ENCODE measurements at places on chromosomes 1 and 21. TPM values are rescaled to one million over a fixed set of nuclear protein-coding genes. Genes with fewer than 3 reads are reported as not detected.

Gene MFSD2A
- 294 TPM for total RNA-seq

Gene PRRX1
- total RNA-seq, result 0.25 TPM

Gene SPATA17
- total RNA-seq, result 0.08 TPM

Gene ADAMTS4
- total RNA-seq, result 0.28 TPM

GRCh38 chr1:100622506-100622905, 84.6 kb downstream of the GPR88 start:
- H3K36me3 ChIP-seq, result no peaks in the 10 kb centered on the region
- H3K27ac ChIP-seq, result no peak overlapping the region
- no peaks in the 10 kb centered on the region for H3K4me1 ChIP-seq

Gene LHX8
- total RNA-seq, result not detected

All from liver (tissue), 10 donors.